ENCODE measurements at places on chromosomes 12 and 14. TPM values are rescaled to one million over a fixed set of nuclear protein-coding genes. Genes with fewer than 3 reads are reported as not detected.

The EML5 gene
- 0.56 TPM for total RNA-seq

The GDF11 gene
- 2.6 TPM for total RNA-seq

DNA sequence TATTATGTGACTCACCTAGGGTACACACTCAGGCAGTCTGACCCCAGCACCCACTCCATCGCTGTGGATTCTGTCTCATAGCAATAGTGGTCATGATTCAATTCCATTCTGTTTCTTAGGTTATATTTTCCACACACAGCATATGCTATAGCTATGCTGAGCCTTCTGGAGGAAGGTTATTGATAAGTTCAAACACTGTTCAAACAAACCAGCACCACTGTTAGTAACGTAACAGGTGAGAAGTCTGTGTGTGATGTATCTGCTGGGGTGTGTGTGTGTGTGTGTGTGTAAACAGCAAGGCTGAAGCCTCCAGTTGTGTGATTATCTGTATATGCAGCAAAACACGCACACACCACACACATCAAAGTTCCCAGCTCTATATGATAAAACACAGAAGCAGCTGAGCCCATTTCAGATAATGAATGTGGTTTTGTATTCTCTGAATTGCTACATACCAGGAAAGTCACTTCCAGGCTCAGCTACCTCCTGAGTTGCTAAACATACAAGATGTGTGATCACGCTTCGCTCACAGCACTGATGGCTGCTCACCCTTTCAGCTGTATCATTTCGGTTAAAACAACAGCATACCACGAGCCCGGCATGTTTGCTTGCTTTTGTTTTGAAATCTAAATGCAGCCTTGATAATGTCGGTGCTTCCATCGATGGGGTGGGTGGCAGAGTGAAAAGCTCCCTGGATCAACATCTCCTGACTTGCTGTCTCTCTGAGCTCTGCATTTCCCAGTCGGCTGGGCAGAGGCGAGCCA is 6.8 kb upstream of the SYNE3 start:
- no peak for DNase-seq

DNA sequence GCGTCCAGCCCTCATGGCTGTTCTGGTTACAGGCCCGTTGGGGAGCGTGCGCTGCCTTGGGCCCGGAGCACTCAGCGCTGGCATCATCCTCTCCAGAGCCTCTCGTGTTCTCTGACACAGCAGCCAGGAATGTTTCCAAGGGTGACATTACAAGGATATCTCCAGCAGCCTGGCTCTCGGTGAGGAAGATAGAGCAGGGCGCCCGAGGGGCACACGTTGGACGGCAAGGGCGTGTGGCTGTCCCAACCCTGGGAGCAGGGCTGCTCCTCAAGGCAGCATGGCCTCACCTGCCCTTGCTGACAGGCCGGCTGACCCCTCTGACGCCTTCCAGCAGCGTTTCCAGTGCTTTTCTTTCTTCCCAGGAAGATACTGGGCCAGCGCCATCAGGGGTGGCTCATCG is 14.4 kb downstream of the LRCOL1 start:
- DNase-seq, result no peak

GRCh38 chr12:64699504-64700115 is 59.6 kb downstream of the GNS start:
- no peak for DNase-seq

- no peak for DNase-seq
Measured at GRCh38 chr14:99321236-99321925, 49.4 kb upstream of the BCL11B start.

- DNase-seq, result no peak
Measured at GRCh38 chr12:32533971-32534590, 134.7 kb downstream of the FGD4 start.

DNA sequence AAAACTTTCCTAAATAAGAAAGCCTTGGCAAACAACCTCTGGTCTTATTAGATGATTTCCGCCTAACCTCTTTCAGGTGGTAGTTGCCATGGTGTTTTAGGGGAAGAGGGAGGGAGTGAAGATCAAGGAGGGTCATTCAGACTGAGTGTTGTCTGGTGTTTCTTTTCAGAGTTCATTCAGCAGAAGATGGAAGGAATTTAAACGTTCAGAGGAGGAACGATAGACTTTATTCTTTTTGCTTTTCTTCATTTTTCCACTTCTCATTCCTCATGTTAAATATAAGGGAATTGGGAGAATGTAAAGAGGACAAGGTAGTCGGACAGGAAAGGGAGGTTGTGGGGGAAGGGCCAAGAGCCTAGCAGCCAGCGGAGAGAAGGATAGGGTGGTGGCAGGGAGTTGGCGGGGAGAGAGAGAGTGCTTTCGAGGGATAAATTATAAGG is 17.4 kb upstream of the SALL2 start:
- DNase-seq, result no peak

DNA sequence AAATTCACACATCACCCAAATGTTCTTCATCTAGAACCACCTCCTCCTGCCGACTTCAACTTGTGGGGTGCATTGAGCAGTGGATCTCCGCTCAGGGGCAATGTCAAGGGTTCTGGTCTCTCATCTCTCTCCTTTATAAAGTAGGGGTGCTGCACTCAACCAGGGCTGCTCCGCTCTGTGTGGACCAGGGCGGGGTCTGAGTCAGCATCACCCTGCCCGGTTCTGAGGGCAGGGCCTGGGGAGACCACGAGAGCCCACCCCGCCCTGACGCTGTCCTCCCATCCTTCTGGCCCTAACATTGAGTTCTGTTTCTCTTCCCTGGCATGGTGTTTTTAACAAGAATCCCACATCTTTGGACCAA is 311.6 kb upstream of the DIO3 start:
- DNase-seq, result no peak

GRCh38 chr14:44135972-44136371 is 371.1 kb downstream of the FSCB start:
- no peak for DNase-seq

GRCh38 chr14:89675590-89675989 is 258.6 kb upstream of the FOXN3 start:
- DNase-seq, result no peak
